ENCODE measurements at places on chromosomes 12 and 14. TPM values are rescaled to one million over a fixed set of nuclear protein-coding genes. Genes with fewer than 3 reads are reported as not detected.

CD27 gene
- 0.65 TPM for total RNA-seq

PFKM gene
- total RNA-seq, result 26.9 TPM

SLC8A3 gene
- total RNA-seq, result not detected

PAPLN gene
- total RNA-seq, result 24.4 TPM

GYS2 gene
- 0.19 TPM for total RNA-seq
